ENCODE measurements at places on chromosomes 5 and 9.

GRCh38 chr5:121399879-121400278 lies 451.8 kb upstream of the FTMT start:
- no peak for DNase-seq

- DNase-seq = no peak
These were observed 147.6 kb downstream of the MAN2A1 start for GRCh38 chr5:109837231-109837861.

DNA sequence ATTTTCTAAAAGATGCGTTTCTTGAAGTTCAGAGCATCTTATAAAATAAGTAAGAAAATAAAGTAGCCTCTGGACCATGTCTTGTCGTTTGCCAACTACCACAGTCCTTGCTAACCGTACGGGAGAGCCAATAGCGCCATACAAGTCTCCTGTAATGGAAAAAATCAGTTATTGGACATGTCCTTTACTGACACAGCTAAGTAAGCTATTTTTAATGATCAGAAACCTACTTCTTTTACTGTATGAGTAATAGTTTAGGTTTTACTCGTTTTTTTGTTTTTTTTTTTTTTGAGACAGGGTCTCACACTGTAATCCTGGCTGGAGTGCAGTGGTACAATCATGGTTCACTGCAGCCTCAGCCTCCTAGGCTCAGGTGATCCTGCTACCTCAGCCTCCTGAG lies 37.7 kb upstream of the RAPGEF6 start:
- no peak for DNase-seq

GRCh38 chr9:98226516-98226915 lies 28.9 kb downstream of the TBC1D2 start:
- no peak for DNase-seq

DNA sequence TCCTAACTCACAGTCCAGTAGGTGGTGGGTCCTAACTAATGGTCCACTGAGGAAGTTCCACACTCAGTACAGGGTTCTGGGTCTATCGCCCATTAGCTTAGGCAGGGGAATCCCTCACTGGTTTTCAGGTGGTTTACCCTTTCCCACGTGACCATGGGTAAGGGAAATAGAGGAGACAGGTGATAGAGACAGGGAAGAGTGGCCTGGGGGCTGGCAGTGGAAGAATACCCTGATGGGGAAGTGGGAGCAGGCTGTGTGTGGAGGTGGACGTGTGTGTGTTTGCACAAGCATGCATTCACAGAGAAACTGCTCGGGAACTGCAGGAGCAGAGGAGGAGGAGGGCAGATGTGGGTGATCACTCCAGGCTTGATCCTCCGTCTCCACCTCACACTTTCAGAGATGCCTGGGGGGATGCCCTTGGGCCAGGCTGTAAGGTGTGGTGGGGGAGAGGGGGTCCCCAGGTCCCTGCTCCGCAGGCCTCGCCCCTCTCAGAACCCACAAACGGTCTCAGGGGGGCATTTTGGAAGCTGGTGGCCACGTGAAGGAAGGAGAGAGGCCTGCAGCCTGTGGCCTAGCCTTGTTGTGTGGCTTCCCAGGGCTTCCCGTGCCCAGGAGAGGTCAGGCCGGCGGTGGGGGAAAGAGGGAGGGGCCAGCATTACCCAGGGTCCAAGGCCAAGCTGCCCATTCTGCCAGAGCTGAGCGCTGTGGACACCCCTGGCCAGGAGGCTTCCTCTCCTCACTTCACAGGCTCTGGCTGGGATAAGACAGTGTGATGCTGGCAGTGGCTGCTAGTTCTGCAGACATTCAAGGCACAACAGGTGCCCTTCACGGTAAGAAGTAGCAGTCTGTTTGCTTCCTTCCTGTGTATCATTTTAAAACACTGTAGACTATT lies 80.0 kb downstream of the OTULIN start:
- no peak for DNase-seq

DNA sequence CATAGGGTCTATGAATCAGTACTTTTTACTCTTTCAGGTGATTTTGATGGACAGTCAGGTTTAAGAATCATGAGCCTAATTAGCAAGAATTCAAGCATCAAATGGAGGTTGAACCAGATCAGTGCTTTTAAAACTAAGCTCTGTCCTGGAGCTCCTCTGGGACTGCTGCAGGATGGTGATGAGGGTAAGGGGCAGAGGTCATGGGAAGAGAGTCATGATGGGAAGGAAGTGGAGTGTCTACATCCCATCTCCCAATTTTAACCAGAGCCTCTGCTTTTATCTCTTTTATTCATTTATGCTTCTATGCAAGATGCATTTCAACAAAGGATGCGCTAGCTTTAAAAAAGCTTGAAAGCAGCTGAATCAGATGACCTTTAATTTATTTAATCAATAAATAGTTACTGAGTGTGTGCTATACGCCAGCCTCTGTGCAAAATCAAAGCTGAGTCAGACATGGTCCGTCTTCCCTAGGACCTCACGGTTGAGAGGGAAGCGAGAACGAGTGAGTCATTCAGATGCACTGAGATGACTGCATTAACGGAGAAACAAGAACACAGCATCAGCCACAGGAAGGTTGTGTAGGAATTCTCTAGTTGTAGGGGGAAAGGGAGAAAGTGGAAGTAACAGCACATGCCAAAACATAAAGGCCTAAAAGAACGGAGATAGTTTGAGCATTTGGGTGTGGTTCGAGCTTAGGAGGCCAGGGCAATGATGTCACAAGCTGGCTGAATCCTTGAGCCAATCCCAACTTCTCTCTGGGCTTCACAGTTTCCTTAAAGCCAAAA lies 441.6 kb upstream of the BRINP1 start:
- DNase-seq = no peak

DNA sequence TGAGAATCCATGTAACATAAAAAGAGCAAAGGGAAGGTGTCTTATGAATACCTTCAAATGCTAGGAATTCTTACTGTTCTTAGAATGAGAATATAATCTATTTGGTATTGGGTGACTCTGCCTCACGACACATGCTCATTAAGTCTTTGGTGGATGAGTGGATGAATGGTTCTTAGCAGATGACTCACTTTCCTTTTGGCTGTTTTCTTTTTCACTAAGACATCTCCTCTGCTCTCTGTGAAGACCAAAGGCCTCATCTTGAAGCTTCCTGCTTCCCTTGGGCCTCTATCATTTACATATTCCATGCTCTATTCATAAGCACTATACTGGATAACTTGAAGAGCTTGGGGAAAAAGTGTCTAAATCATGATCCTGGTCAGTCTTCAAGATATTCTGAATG lies 468.1 kb downstream of the SPATA31D1 start:
- no peak for DNase-seq

GRCh38 chr5:43313035-43313853 lies at the start of gene HMGCS1:
Gene HMGCS1 (minus strand): TSS chr5:43313412. CDS start chr5:43298965, 14,447 bp downstream.
- peak; percentile 99 for DNase-seq

DNA sequence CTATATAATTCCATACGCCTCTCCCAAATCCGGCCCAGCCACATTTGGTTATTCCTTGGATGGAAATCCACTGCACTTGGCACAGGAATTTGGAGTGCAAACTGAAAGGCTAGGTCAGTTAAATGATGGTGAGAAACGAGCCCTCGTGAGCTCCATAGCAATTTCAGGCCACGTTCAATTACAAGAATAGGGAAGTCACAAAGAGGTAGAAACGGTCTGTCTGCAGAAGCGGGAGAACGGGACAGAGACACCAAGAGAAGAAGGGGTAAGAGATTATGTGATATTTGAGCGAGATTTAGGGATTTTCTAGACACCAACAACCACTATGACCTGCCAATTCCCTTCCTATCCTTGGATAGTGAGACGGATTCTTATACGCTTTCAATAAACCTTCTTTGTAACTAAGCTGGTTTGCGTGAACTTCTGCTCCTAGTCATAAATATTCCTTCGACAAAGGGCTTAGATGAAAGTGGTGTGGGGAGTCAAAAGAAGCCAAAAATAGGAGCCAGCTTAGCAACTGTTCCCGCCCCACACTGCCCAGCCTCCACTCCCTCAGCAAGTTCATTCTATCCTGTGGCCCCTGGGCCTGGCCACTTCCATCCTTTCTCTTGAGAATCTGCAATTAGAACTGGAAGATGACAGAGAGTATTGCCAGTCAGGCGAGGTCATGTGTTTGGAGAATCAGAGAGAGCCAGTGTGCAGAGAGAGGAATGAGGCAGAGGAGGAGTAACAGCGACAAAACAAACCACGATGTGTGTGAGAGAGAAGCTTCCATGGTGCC lies 118.4 kb downstream of the ZNF608 start:
- no peak for DNase-seq

GRCh38 chr5:73118391-73118973 lies 1.9 kb upstream of the TMEM171 start:
- DNase-seq = peak; percentile 43

DNA sequence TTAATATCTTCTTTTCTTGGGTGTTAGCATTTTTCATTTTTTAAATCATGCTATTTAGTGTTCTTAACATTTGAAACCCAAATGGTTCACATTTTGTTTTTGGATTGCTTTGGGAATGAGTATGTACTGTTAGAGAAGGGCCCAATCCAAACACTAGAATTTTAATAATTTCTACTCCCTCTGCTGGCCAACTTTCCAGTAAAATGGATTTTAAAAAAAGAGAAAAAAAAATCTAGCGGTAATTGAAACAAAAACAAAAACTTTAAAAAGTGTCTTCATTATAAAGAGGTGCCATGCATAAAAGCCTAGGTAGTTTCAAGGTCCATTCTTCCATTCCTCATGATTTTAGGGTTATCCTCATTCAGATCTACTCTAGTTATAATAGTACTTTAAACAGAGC lies 32.1 kb upstream of the RICTOR start:
- no peak for DNase-seq

DNA sequence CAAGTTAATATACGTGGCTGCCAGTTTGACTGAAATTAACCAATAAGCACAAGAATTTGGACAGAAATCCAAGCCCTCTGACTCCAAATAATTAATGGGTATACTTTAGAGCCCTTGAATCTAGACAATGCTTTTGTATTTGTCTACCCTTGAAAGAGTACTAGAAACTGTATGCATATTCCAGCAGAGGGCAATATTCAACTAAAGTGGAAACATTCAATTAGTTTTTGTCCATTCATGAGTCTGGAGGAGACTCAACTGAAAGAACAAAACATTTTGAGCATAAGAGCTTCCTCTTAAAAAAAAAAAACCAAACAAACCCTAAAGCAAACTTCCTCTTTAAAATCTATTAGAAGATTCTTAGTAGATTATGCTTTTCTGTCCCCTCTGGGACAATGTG lies 157.8 kb downstream of the ARHGEF28 start:
- DNase-seq = no peak

DNA sequence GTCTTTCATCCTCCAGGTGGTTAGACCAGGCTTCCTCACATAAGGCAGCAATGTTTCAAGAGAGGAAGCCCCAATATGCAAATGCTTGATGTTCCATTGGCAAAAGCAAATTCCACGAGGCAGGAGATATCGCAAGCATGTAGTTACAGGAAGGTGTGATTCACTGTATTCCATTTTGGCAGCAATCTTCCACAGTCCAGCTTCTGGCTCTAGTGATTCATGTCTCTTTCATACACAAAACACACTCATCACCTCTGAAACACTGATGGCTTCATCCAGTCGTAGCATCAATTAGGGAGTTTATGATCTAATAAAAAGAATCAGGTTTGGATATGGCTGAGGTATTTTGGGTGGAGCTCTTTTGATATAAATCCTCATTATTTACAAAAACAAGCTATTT lies 552.2 kb upstream of the RIOK2 start:
- DNase-seq = no peak

- no peak for DNase-seq
These were observed 25.5 kb downstream of the HK3 start for GRCh38 chr5:176873541-176874172.

DNA sequence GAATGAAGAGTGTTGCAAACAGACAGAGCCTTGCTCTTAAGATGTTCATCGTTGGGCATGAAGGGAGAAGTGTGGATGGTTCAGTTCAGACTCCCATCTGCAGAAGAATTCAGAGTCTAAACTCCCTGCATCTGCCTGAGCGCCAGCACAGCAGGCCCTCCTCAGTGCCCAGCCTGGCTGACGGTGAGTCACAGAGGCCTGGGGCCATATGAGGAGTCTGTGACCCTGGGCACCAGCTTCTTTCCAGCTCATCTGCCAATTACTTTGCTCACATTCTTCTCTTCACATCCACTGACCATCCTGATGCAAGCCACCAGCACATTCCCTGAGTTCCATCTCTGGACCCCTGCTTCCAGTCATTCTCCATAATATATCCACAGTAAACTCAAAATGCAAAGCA lies 401.1 kb upstream of the TRPC7 start:
- DNase-seq = no peak

- no peak for DNase-seq
These were observed 6.2 kb downstream of the UGT3A2 start for GRCh38 chr5:36060420-36060887.

DNA sequence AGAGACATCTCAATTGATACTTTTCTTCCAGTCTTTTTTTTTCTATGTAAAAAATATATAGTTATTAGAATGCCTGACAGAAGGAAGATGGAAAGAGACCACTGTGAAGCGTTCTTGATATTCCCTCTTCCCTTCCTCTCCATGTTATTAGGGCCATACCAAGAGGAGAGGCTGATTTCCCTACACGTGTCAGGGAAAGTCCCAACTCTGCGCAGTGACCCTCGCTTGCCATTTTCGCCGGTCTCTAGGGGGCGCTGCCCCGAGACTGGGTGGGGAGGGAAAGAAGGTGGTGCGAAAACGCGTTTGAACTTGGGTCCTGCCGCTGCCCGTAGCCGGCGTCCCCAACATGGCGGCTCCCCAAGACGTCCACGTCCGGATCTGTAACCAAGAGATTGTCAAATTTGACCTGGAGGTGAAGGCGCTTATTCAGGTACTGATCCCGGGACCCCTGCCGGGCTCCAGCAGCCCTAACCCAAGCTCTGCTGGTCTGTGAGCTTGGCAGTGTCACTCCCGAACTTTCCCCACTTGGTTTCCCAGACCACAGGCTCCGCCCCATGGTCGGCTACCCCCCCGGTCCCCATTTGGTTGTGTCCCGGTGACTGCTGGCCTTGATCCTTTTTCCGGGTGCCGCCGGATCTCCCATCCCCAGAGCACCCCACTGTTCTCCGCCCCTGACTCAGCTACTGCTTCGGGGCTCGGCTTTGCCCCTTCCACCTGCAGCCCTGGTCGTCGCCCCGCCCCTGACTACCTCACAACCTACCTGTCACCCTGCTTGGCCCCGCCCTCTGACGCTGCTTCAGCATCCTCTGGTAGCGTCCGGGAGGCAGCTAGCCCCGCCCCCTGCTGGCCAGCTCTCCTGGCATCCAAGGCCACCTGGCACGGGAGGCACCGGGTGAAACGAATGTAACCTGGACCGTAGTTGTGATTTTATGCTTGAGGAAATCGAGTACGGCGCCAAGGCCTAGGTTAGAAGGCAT lies at the start of gene BNIP1:
BNIP1 (plus strand) TSS at position 332 of the 977 bp plus-strand sequence; CDS start at position 347, 15 bp downstream.
- peak; percentile 100 for DNase-seq
